Astrocyte (in vitro differentiated cells and primary cell): ENCODE measurements at places on chromosomes 16 and 17. TPM values are rescaled to one million over a fixed set of nuclear protein-coding genes. Genes with fewer than 3 reads are reported as not detected.

Gene SEZ6L2
- 69.6 and 90.6 TPM in 2 replicates for total RNA-seq

- peaks cover 4% of the 10 kb centered on the region for H3K4me1 ChIP-seq
- no peaks in the 10 kb centered on the region for H3K27me3 ChIP-seq
- no peak for DNase-seq
- no peak overlapping the region for H3K4me3 ChIP-seq
- no peaks in the 10 kb centered on the region for H3K36me3 ChIP-seq
Observed at GRCh38 chr17:76124582-76125390, 16.3 kb downstream of the FOXJ1 start.

GRCh38 chr16:61002479-61003204 is 1033.6 kb downstream of the CDH8 start:
- no peak overlapping the region for H3K27ac ChIP-seq
- no peaks in the 10 kb centered on the region for H3K4me1 ChIP-seq
- no peak for DNase-seq
- H3K36me3 ChIP-seq, result no peaks in the 10 kb centered on the region
- no peaks in the 10 kb centered on the region for H3K27me3 ChIP-seq

DNA sequence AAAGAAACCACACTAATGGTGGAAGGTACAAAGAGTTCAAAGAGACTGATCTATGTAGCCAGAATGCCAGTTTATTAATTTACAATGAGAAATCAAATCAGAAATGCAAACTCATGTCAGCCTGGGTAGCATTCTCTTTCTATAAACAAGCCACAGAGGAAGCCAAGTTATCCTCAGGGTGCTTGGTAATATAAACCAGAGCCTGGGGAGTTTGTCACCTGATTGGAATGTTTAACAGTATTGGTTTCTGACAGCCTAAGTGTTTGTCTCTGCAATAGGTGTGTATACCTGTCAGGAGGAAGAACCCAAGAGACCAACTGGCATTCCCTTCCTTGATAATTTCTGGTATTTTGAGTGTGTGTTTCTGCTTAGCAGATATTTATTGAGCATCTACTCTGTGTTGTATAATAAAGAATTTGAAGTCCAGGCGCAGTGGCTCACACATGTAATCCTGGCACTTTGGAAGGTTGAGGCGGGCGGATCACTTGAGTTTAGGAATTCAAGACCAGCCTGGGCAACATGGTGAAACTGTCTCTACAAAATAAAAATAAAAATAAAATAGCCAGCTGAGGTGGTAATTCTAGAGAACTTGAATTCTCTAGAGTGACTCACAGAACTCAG is 3.1 kb upstream of the C17orf58 start:
- H3K4me1 ChIP-seq, result peaks cover 13% of the 10 kb centered on the region
- no peaks in the 10 kb centered on the region for H3K36me3 ChIP-seq

GRCh38 chr16:46687486-46687885 is 1.5 kb downstream of the VPS35 start:
- peak overlapping the region; percentile 96 for H3K4me3 ChIP-seq
- H3K27me3 ChIP-seq, result no peaks in the 10 kb centered on the region
- H3K27ac ChIP-seq, result no peak overlapping the region
- no peak for DNase-seq
- no peaks in the 10 kb centered on the region for H3K36me3 ChIP-seq
